ENCODE measurements at places on chromosomes 6 and 20.

- no peak for DNase-seq
These were observed 44.1 kb downstream of the RALY start for GRCh38 chr20:34037767-34038166.

DNA sequence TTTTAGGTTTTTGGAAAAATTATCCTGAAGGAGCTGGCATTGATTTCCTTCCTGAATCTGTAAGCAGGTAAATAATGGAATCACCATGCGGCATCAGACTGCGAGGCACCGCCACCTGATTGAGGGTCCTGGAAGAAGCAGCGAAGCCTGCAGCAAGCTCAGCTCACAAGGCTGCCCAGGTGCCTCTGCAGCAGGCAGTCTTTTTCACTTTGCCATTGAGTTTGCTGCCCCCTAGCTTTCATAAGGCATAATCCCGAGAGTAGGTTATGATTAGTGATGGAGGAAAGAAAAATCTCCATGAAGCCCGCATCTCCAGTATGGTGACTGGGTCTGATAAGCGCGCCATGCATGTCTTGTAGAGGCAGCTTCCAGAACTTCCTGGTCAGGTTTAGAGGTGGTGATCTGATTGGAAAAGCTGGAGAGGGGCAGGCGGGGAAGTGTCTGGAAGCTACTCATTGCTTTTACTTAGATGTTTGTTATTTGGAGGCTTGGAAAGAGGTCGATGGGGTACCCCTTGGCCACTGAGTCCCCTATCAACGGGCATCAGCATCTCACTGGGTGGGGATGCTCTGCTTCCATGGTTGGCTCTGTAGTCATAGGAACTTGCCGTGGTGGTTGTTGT is 26.7 kb downstream of the IYD start:
- DNase-seq = peak; percentile 55

DNA sequence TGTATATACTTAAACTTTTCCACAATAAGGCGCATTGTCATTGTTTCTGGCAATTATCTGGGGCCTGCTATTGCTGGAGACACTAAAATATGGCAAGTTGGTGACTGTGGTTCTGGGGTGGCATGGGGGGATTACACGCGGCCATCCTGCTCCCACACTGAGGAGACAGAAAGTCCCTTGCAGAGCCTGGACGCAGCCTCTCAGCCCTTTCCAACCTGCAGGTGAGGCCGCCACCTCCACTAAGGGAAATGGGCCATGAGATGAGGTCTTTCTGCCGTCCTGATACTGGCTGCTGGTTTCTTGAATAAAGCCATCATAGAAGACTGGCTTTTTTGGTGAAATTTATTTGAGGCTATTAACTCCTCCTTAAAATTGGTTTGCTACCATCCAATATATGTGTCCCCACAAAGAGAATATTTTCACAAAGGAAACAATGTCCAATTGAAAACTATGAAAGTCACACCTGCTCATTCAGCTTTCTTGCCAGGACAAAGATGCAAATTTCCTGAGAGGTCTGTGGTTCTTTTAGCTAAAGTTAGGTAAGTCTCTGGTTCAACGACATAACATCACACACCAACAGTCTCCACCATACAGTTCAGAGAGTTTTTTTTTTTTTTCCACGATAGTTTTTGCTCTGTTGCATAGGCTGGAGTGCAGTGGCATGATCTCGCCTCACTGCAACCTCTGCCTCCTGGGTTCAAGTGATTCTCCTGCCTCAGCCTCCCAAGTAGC is 13.0 kb downstream of the TXNDC5 start:
- DNase-seq = peak; percentile 49

- no peak for DNase-seq
These were observed 9.8 kb upstream of the TPBG start for GRCh38 chr6:82353848-82354247.

- DNase-seq = no peak
These were observed 77.1 kb upstream of the FRMD1 start for GRCh38 chr6:168155821-168156741.

All from GM20000 (cell line).